Dorsolateral prefrontal cortex (tissue), 122 donors: ENCODE measurements at places on chromosomes 1 and 21. TPM values are rescaled to one million over a fixed set of nuclear protein-coding genes. Genes with fewer than 3 reads are reported as not detected.

The TMPRSS3 gene
- 3.8 TPM for total RNA-seq

The PKLR gene
- total RNA-seq, result 0.37 TPM

The CYP4A11 gene
- not detected for total RNA-seq

The OR2M3 gene
- total RNA-seq, result 3.6 TPM

The AXDND1 gene
- 1.3 TPM for total RNA-seq

The KLHDC8A gene
- total RNA-seq, result 3.8 TPM

The SYPL2 gene
- total RNA-seq, result 0.86 TPM

The KCNA2 gene
- 173 TPM for total RNA-seq

The ACTL8 gene
- total RNA-seq, result not detected

The GSTM3 gene
- total RNA-seq, result 87.4 TPM

The NTMT2 gene
- total RNA-seq, result not detected

The LIN28A gene
- total RNA-seq, result not detected

The LCE2B gene
- not detected for total RNA-seq

The MOV10 gene
- total RNA-seq, result 32.5 TPM

The NBPF14 gene
- total RNA-seq, result 17.7 TPM

The DIRAS3 gene
- 1.4 TPM for total RNA-seq
